ENCODE measurements at places on chromosomes 12 and 14. TPM values are rescaled to one million over a fixed set of nuclear protein-coding genes. Genes with fewer than 3 reads are reported as not detected.

- DNase-seq, result no peak
Observed at GRCh38 chr12:78240827-78241226, 410.1 kb downstream of the NAV3 start.

- DNase-seq, result no peak
Observed at GRCh38 chr12:100123316-100124095, 19.2 kb downstream of the BLTP3B start.

- no peak for DNase-seq
Observed at GRCh38 chr12:44532940-44533339, 343.2 kb downstream of the NELL2 start.

DNA sequence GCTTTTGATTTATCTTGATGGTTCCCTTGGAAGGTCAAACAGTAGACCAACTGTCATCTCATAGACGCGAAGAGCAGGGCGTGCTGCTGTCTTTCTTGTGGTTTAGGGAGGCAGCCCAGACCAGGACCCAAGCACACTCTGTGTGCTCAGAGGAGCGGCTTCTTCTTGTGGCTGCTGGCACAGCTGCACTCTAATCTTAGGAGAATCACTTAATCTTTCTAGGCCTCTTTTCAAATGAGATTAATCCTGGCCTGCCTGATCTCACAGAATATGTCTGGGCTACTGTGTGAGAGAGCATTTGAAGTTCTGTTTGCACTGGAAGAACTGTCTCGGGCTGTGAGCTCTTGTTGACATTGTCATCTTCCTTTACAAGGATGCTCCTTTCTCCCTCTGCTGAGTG, 60.0 kb upstream of the TRAF3 start:
- no peak for DNase-seq

- DNase-seq, result no peak
Observed at GRCh38 chr12:80979816-80980215, 42.1 kb upstream of the LIN7A start.

DNA sequence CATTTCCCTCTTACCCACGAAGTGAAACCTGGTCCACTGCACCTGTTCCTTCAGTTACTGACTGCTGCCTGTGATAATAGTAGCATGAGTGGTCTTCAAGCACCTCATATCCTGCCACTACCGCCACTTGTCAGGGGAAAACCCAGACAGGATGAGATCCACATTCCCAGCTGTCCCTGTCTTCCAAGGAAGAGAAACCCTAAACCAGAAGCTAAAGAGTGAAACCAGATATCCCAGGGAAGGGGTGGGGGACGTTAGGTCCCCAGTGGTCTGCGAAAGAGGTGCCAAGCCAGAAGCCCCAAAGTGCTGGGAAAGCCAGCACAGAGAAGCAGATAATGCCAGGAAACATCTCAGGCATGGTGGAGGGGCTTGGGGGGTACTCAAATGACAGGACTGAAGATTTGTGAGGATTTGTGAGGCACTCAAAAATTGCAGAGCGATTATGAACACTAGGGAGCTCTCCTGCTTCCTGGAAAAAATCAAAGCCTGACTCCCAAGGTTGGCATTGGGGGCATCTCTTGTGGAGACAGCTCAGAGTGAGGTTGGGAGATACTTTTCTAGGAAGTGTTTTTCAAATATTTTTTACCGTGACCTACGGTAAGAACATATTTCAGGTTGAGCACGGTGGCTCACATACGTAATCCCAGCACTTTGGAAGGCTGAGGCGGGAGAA, 77.9 kb downstream of the TMEM30B start:
- no peak for DNase-seq

DNA sequence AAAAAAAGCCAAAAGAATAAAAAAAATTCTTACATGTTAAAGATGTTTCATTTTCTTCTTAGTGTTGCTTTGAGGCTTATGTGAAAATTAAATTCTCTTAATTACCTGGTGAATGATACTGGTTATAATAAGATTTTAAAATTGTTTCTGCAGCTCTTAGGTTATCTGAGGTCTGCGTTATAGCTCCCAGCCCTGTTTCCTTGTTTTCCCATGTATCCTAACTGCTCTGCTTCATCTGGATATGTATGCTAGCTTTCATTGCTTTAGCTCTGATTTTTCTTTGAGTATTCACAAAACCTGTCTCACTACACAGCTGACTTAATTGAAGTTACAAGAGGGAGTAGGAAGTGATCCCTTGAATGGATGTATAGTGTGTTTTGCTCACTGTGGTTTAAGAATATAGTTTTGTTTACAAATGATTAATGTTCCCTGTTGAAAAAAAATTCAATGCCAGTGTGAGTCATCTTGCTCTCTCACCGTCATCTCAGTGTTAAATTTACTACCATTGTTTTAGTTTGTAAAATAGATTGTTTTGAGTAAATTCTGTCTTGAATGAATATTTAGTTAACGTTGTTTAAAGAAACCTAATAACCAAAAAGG, 26.8 kb downstream of the CPSF6 start:
- no peak for DNase-seq

DNA sequence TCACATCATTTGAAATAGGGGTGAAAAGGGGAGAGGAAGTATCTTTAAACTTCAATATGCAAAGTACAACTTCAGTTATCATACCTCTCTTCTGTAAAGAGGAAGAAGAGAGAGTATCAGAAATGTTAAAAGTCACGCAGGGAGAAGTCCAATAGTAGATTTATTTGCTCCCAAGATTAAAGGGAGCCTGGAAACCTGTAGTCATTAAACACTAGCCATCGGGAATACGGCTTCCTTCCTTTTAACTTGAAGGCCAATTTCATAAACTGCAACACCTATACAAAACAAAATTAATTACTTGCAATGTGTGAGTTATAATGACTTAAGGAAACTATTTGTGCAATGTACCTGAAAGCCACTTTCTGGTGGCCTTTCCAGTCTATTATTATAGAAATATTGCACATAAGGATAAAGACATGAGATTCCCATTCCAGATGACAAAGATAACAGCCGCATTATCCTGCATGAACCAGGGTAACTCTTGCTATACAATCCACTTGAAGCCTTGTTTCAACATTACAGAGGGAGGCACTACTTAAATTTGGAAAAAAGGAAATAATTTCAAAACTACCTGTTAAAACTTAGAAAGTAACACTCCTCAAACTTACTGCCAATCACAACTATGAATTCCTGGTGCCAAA, 4.6 kb downstream of the BTG1 start:
- DNase-seq, result no peak

DNA sequence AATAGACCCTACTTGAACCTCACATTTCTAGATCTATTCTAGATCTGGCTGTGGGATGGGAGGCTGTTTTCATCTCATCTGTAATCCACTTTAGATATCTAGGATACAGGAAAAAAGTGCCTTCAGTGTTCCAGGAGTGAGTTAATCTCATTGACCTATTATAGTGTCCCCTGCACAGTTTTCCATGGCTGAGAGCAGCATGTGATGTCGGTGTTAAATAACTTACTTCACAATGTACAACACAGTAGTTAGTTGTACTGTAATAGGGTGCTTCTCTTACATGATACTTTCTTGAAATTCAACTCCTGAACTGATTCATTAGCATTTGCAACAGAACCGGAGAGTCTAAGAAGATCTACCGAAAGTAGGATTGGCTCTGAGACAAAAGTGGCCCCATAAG, 62.6 kb downstream of the TMEM117 start:
- no peak for DNase-seq

DNA sequence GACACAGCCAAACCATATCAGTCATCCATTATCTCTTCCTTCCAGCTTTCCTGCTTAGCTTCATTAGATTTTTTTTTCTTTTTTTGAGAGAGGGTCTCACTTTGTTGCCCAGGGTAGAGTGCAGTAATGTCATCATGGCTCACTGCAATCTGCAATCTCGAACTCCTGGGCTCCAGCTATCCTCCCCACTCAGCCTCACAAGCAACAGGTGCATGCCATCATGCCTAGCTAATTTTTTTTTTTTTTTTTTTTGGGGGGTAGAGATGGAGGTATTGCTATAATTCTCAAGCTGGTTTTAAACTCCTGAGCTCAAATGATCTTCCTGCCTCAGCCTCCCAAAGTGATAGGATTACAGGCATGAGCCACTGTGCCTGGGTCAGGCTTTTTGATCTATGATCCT, 38.3 kb upstream of the PPM1A start:
- no peak for DNase-seq

- no peak for DNase-seq
Observed at GRCh38 chr12:51921017-51921725, 13.9 kb downstream of the ACVRL1 start.

DNA sequence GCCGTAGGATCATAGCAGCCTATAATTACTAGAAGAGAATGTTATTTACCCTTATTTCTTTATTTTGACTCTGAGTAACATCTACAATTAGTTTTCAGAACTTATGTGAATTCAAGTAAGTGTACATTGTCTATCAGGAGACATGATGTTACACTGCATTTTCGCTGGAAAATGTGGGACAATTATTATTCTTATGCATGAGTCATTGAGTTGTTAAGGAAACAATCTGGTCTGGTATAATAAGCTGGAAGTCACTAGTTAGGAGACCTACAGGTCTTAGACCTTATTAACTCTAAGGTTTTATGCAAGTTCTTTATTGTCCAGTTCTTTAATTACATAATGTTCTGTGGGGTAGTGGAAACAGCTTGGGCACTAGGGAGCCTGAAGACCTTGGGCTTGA, 5.8 kb downstream of the KTN1 start:
- no peak for DNase-seq

DNA sequence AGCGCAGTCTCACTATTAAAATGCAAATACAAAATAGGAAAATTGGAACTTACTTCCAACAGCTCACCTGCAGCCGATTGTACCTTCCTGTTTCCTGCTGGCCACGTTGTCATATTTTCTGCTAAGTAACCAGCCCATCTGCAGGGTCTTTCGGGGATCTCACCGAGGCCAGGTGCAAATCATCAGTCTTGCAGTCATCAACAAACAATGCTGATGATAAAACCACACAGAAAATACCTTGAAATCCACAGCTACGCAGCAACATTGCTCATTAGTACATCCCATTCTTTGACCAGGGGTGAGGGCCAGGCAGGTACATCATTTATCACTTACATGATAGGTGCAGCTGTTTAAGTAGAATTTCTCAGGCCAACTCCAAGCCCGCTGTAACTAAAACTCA, 406.9 kb downstream of the TMEM121 start:
- DNase-seq, result no peak

- no peak for DNase-seq
Observed at GRCh38 chr12:127054531-127054930, 1212.4 kb upstream of the TMEM132C start.

GRCh38 chr12:44812062-44812461, 64.1 kb downstream of the NELL2 start:
- no peak for DNase-seq

- no peak for DNase-seq
Observed at GRCh38 chr12:104590022-104590421, 133.3 kb downstream of the CHST11 start.

DNA sequence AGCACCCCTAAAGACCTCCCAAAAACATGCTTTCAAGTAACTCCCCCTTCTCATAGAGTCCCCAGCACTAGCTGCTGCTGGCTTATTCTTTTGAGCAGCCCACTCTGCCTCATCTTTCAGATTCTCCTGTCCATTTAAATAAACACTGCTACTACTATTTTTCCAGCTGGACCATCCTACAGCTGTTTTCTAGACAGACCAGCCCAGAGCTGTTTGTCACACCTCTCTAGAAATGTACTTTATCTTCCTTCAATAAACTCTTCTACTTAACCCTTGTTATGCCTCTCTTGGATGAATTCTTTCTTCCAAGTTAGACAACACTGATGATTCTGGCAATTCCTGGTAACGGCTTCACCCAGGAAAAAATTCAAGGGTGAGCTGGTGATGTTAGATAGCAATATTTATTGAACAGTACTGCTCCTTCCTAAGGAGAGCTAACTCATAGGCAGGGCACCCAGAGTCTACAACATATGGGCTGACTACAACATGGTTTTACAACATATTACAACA, 995.7 kb downstream of the LRFN5 start:
- no peak for DNase-seq

GRCh38 chr12:76176940-76177339, 92.5 kb upstream of the NAP1L1 start:
- no peak for DNase-seq

GRCh38 chr12:41521872-41522379, 333.8 kb downstream of the PDZRN4 start:
- no peak for DNase-seq

DNA sequence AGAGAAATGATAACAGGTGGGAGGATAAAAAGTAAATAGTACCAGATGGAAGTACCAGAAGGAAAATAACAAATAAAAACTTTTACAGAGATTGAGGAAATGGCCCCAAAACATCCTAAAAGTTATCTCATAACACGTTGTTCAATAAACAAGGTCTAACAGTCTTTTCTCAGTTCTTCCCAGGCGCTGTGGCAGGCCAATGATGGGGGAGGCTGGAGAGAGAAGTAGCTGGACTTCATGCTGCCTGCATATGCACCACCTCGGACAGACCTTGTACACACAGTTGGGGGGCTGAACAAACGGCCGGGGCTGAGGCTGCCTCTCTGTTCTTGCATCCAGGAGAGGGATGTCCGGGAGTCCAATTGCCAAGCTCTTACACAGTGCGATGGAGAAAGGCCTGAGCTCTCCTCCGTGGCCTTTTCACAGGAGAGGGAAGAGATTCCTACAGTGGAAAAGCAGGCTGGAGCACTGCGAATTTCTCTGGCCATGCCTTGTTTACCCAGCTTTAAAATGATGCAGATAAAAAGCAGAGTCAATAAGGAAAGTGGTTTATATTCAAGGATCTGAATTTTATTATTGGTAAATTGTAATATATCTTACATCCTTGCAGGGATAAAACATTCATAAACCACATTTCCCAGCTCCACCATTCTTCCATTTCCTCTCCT, 109.8 kb downstream of the PHLDA1 start:
- no peak for DNase-seq

- DNase-seq, result no peak
Observed at GRCh38 chr12:48022180-48022521, 17.9 kb upstream of the COL2A1 start.

DNA sequence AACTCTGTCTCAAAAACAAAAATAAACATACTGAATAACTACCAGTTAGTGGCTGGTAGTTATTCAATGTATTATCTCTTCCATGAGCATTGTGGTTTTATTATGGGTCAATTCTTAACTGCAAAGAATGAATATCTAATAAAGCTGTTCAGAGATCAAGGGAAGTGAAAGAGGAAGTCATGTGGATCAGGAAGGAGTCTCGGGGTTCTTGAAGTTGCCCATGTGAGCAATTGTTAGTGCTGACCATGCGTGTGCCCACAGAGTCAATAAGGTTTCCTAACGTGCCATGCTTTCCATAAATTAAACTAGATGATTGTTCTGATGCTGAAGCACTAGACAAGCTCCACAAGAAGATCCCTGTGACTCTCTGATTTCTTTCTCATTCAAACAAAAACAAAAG, 136.5 kb upstream of the CPSF6 start:
- DNase-seq, result no peak

- no peak for DNase-seq
Observed at GRCh38 chr12:26340649-26341048, 145.3 kb downstream of the SSPN start.

GRCh38 chr14:68214431-68214830, 394.9 kb downstream of the RAD51B start:
- DNase-seq, result no peak

Gene BLOC1S1
- total RNA-seq, result 43.7 TPM

Gene RNF41
- 31.8 TPM for total RNA-seq

Gene TAS2R43
- 3.8 TPM for total RNA-seq

Gene RFX4
- total RNA-seq, result not detected

Gene OTUB2
- total RNA-seq, result 0.92 TPM

Gene KRT6C
- not detected for total RNA-seq

Gene TRIM9
- 0.14 TPM for total RNA-seq

Gene AMIGO2
- total RNA-seq, result 2.5 TPM

Gene CLEC2A
- not detected for total RNA-seq
